Activated naive CD4-positive, alpha-beta T cell (primary cell): ENCODE measurements at places on chromosomes 6 and 20.

DNA sequence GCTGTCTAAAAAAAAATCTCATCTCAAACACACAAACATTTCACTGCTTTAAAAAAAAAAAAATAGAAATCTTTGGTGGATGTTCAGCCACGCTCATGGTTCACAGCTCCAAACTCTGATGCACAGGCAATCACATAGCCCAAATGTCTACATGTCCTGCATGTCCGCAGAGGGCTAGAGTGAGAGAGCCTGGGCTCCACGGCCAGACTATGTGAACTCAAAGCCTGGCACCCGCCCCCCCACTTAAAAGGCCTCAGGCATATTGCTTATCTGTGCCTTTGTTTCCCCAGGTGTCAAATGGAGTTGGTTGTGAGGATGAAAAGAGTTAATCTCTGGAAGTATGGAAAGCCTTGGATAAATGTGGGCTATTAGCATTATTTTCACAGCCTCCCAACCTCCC lies 10.5 kb upstream of the PTGIS start:
- DNase-seq = no peak

GRCh38 chr6:44396968-44397367 lies 9.5 kb downstream of the CDC5L start:
- DNase-seq = no peak

DNA sequence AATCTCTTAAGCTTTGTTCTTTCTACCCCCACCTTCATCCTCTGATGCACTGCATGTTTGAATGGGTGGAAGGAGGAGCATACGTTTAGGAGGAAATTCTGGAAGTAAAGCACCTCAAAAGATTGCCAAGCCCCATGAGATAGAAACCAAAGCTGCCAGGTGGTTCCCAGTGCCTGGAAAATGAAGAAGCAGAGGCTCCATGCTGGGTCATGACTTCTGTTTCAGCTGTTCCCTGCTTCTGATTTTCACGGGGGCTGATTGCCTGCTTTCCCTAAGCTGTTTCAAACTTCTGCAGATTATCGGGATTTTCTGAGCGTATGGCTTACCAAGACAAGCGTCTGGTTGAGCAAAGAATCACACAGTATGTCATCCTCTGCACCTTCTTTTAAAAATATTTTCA lies 87.5 kb upstream of the SYNDIG1 start:
- DNase-seq = no peak

DNA sequence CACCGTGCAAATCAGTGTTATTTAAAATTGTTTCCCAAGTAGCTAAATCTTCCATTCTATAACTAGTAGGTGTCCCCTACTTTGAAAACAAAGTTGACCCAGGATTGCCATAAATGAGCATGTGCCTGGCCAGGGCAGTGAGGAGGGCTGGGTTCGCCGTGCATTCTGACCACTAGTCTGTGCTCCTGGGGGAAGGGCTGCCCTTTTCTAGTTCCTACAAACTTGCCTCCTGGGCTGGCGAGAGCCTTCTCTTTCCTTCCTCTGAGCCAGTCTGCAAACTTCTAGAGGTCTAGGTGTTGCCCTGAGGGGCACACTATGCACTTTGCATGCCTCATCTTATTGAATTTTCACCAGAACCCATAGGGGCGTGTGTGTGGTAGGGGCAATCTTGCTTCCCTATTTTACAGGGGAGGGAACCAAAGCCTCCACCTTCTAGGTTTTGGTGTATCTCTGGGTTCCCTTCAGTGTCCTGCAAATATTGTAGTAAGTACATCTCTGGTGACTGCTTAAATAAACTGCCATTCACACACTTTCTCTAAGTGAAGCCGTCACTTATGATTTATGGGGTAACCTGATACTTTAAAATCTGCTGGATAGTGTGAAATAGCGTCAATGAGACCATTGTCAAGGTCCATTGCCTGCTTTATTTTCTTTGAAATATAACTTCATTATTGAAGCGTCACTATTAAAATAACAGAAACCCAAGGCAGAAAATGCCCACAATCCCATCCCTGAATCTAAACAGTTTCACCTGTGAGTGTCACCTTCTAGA lies 42.2 kb downstream of the CDH26 start:
- no peak for DNase-seq

DNA sequence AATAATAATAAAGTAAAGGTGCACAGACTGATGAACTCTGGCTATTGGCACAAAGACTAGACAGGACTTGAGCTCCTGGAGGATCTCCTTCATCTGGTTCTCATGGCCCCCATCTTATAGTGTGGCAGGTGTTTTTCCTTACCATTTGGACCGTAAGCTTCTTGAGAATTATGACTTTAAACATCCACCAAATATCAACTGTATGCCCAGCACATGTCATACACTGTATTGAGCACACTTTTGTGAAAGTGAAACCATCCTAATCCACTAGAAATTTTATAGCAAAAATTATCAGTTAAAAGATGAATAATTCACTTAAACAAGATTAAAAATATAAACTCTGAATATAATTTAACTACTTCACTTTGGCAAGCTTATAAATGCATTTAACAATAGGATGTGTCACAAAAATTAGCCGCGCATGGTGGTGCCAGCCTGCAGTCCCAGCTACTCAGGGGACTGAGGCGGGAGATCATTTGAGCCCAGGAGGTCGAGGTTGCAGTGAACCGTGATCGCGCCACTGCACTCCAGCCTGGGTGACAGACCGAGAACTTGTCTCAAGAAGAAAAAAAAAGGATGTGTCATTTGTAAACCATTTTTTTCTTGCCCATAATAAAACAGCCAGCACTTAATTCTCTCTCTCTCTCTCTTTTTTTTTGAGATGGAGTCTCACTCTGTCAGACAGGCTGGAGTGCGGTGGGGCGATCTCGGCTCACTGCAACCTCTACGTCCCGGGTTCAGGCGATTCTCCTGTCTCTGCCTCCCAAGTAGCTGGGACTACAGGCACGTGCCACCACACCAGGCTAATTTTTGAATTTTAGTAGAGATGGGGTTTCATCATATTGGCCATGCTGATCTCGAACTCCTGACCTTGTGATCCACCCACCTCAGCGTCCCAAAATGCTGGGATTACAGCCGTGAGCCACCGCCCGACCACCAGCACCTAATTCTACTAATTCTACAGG lies 9.1 kb downstream of the HIVEP2 start:
- no peak for DNase-seq

DNA sequence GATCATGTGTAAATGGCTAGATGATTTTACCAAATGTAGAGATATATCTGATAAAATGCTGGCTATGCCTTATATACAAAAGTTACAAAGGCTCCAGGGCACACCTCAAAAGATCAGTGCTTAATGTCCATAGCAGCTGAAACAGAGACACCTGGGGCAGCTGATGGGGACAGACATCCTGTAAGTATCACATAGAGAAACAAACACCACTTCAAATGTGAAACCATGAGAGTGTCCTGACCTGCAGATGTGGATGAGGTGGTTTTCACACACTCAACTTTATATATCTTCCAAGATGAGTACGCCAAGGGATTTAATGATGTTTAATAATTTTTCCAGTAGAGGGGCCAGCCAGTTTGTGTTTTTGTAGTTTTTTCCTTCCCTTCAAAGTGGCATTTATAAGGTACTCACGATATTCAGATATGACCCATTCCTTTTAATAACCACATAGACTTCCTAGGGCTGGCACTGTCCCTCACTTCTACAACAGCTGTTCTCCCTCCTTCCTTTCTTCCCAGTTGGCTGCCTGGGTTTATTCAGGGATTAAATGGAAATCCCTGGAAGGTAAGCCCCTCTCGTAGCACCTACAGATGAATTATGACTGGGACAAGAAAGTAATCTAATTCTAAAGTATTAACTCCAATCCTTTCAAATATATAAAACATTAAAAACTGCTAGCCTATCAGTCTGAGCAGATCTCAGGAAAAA lies 50.3 kb upstream of the MCM9 start:
- no peak for DNase-seq

DNA sequence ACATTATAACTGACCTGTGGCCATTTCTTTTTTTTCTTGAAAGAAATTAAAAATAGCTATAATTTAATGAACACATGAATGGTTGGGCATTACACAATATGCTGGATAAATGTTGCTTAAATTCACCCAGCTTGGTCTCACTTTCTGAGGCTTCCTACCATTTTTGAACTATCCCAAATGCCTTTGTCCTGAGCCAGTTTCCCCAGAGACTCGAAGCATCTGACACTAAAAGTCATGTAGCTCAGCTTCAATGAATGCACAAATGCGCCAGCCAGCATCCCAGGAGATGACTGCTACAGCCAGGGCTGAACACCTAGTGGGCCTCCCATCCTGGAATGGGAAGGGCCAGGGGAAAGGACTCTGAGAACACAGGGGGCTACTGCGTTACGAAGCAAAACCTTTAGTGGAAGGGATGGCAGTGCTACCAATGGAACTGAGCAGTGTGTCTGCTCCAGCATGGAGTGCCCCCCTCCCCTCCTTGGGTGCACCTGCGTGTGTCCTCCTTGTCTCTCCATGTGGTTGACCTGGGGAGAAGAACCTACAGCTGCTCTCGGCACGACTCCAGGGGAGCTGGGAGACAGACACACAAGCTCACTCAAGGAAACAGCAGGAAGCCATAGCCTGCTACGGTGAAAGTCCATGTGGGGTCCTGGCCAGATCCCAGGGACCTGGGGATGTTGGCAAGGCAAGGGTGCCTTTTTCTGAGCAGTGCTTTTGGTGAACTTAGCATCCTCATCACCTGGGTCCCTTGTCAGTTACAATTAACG lies 60.9 kb downstream of the IRF4 start:
- no peak for DNase-seq

DNA sequence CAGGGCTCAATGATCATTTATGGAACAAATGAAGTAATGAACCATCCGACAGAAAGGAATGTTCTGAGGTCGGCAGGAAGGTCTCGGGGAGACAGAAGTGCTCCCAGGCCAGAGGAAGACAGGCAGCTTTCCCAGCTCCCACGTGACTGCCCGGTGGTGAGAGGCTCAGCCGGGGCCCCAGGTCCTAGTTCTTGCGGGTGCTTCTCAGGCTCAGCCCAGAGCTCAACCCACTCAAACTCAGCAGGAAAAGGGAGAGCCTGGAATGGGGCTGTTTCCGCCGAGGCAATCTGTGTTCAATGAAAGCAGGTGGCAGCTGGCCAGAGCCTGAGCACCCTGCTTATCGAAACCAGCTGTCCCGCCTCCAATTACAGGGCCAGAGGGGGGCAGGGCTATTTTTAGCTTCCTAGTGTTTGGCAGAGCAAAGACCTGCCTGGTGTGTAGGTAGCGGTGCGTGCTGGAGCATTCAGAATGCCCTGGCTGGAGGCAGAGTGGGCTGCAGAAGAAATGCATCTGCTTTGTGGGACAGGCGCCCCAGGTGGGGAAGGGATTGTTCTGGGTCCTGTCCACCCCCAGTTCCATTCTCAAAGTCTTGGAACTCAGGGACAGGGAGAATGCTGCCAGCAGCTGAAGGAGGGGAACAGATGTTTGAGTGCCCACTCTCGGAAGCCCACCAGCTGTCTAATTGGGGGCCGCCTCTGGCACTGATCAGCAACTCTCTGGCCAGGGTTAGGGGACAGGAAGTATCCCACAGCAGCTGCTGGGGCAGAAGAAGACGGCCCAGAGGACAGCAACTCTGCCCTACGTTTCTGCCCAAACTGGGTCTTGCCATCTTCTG lies 145.1 kb downstream of the PREX1 start:
- no peak for DNase-seq

GRCh38 chr6:133097208-133097607 lies 143.9 kb upstream of the EYA4 start:
- no peak for DNase-seq

DNA sequence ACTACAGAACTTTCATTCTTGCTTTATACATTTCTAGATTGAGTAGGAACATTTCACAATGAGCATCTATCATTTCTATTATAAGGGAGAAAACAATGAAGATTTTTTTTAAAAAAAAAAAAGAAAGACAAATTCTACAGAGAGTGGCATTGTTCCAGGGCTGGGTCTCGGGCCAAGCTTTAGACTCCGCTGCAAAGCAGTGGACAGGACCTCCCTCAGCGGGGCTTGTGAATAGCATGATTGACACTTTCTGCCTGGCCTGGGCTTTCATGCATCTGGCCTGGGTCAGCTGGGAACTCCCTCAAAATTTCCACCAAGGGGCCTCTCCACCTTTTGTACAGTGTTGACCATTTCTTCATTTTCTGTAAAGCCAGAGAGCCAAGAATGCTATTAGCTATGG lies 55.8 kb upstream of the HIVEP2 start:
- DNase-seq = no peak

DNA sequence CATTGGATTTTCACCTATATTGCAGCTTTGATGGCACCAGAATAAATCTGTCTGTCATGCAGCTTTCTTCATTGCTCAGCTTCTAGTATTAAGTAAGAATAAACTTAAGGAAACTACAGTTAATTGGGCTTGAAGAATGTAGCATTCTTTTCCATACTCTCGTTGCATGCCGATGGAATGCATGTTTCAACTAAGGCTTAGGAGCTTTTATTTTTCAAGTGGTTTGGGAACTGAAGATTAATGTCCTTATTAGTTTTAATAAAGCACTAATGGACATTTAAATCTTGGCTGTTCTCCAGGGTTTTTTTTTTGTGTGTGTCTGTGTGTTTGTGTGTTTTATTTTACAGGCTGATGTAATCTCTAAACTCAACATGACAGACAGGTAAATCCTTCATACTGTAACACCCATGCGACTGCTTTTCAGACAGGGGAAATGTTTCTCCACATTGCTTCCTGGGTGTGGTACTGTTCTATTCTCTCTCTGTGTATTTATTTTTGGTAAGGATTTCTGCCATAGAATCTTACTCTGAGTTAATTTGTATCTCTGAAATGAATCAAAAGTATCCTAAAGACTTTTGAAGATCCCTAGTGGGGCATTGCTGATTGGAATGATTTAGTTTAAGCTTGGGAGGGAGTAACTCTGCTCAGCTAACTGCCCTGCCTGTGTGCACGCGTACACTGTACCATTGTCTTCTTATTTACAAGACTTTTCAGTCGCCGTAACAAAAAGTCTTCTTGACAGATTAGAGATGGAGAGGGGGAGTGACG lies 38.0 kb downstream of the SLC9A8 start:
- no peak for DNase-seq

GRCh38 chr20:23449421-23449820 lies 3.3 kb downstream of the CST11 start:
- DNase-seq = no peak
